ENCODE measurements at places on chromosomes 12 and 14.

DNA sequence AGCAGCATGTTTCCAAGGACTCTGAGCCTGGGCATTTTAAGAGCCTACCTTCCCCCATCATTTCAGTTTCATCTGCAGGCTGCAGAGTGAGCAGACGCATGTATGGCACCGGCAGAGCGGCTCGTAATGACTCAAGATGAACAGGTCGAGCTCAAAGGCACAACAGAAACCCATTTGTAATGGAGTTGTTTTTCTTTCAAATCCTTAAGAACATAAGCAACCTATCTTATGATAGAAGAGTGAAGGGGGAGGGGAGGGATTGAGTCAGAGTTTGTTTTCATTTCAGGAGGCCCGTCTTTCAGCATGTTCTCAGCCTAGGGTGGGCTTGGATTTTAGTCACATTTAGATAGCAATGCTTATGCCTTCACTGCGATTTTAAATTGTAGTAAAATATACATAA lies 54.9 kb upstream of the CISTR start:
- no peak for DNase-seq

DNA sequence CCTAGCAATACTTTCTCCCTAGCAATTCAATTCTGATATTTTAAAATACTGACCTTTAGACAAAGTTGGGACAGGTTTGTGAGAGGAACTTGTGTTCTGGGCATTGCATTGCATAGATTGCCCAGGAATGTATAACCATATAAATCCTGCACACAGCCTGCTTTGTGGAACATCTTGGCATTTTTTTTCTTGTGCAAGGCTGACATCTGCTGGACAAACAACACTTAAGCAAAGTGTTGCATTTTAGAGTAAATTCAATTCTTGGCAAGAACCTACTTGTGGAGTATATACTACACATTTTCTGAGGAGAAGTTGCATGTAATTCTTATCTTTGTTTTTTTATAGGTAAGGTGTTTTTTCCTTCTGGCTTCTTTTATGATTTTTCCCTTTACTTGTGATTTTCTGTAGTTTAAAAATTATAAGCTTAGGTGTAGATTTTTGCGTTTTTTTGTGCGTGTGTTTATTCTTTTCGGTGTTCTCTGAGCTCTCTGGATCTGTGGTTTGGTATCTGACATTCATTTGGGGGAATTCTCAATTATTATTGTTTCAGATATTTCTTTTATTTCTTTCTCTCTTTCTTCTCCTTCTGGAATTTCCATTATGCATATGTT lies 26.4 kb downstream of the TESPA1 start:
- DNase-seq = no peak

DNA sequence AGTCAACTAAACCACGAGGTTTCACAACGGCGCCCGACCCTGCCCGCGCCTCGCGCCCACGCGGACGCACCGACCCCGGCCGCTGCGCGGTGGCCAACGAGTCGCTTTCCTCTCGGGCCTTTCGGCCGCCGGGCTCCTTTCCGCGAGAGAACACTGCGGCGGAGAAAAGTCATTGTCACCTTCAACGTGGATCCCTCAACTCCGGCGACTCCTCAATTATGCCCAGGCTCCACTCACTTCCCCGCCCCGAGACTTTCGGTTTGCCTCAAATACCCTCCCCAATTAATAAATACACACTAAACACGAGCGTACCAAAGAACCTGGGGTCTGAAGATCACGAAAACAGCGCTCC lies 450 bp downstream of the SINHCAF start:
- peak; percentile 4 for DNase-seq

- DNase-seq = no peak
Observed at GRCh38 chr12:106126441-106127337, 12.1 kb downstream of the NUAK1 start.

DNA sequence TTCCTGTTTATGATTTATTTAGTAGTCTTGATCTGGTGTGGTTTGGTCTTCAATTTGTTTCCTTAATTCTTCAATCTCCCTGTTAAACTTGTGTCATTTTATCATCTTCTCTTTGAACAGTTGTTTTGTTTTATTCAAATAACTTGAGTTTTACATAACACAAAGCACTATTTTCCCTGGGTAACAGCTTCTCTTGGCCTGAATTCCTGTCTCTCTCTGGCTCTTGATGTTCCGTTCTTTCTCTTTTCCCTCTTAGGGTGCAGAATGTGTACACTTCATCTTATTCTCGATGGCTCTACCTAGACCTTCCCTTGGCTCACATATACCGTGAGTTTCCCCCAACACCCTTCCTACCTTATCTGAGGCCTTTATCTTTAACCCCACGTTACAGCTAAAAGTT lies 36.8 kb upstream of the VPS33A start:
- no peak for DNase-seq

GRCh38 chr12:26317942-26318575 lies 122.7 kb downstream of the SSPN start:
- no peak for DNase-seq

- no peak for DNase-seq
Observed at GRCh38 chr14:71358209-71358931, 451.1 kb downstream of the PCNX1 start.

DNA sequence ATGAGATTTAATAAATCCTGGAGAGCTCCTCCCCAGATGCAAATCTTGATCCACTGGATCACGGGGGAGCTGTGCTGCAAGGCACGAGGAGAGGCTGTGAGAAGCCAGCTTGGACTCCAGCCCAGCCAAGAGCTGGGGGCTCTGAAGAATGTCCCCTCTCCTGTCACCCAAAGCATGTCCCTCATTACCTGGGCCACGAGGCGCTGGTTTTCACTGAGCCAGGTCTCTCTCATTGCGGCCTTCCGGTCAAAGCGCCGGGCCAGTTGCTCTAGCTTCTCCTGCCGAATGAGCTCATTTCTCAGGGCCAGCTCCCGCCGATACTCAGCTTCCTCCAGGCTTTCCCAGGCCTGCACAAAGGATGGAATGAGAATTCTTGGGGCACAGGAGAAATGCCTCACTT lies 83.3 kb downstream of the SPTB start:
- no peak for DNase-seq

- DNase-seq = no peak
Observed at GRCh38 chr12:85188619-85189018, 91.4 kb upstream of the ALX1 start.

- no peak for DNase-seq
Observed at GRCh38 chr12:53613821-53614220, 12.4 kb downstream of the ATF7 start.

GRCh38 chr12:68364893-68365725 lies 32.9 kb upstream of the MDM1 start:
- peak; percentile 89 for DNase-seq

DNA sequence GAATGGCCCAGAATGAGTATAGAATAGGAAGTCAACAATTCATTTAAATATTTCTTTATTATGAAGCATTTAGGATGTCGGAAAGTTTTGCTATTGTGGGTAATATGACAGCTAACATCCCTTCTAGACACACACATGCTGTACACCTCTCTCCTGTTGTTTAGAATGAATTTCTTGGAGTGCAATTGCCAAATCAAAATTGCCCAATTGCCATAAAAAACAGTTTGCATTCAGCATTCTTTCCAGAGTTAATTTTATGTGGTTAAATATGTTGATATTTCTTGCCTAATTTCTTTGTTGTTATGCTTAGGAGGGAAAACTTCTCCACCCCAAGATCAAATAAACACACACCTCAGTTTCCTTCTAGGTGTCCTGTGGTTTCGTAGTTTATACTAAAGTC lies 16.9 kb upstream of the SMCO2 start:
- DNase-seq = no peak

DNA sequence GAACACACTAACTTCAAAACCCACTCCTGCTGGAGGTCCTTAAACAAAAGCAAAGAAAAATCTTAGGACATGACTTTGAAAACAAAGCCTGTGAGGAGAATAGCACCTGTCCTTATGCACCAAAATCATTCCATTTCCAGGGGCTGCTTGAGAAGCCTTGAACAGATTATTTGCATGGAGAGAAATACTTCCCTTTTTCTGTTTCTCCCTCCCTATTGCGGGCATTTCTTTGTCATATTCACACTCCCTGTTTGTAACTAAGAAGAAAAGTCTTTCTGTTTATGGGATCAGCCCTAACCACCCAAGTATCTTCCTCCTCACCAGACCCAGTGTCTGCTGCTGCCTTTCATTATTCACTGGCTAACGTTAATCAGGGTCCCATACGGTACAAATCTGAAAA lies 218.8 kb downstream of the DPF3 start:
- no peak for DNase-seq

DNA sequence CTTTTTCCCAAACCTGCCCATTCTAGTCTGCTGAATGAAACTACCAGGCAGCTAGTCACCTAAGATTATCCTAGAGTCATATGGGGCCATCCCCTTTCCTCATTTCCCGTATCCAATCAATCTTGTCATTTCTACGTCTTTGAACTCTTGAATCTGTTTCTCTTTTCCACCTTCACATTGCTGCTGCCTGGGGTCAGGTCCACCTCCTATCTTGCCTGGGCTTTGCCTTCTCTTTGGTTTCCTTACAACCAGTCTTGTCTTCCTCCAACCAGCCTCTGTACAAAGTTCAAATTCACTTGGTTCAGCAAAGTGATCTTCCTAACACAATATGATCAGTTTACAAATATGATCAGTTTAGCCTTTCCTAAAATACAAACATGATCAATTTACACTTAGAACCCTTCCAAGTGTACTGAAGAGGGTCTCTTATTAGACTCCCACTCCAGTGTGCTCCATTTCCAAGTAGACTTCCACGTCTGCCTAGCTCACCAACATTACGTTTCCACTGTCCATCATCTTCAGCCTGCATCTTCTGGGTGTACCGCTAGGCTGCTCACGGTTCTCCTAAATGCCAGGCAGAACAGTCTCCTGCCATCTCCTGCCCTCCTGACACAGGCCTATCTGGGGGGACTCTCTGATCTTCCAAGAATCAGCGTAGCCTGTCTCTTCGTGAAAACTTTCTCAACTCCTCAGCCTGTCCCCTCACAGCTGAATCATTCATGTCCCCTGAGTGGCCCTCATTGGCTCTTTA lies 4.1 kb upstream of the ACVR1B start:
- no peak for DNase-seq

GRCh38 chr12:3988519-3989217 lies 115.5 kb upstream of the PARP11 start:
- DNase-seq = no peak

GRCh38 chr14:105150026-105150367 lies 18.6 kb downstream of the JAG2 start:
- DNase-seq = no peak

DNA sequence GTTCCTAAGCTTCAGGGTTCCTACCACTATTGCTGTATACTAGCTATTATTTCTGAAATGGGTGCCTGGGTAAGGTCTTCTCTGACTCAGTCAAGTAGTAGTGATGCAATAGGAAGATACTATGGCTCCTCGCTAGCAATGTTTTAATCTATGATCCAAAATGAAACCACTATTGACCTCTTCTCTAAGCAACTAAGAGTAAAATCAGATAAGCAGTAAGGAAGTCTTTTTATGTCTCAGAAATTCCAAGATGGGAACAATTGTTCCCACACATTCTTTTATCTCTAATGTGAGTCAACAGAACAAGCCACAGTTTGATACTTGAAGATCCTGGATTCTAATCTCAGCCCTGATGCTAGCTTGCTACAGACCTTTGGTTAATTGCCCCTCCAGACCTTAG lies 45.1 kb downstream of the AREL1 start:
- no peak for DNase-seq

DNA sequence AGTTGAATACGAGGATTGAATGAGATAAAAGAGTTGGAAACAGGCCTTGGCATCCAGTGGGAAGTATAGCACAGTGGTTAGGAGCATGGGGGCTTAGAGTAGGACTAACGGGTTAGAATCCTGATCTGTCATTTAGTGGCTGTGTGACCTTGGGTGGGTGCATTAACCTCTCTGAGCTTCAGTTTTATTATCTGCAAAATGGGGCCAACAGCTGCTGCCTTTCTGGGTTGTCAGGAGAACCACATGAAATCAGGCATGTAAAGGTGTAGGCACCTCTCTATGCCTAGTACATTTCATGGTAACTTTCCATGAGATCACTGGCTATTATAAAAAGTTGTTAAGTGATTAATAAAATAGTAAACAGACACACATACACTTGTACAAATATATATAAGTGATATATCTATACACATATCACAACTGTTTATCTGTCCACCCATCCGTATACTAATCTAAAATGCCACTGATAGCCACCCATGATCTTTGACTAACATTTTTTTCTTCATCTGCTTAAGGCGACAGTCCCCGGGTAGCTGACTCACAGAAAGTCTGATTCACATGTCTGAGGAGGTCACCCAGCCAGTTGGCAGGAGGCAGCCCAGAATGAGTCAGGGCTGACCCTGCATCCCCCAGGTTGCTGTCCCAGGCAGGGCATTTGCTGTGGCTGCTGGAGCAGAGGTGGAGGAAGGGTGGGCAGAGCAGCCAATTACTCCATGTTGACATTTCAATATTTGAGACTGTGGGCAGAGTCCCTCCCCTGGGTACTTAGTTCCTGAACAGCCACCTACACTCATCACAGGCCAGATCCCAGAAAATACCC lies 125.6 kb upstream of the NOS1 start:
- DNase-seq = peak; percentile 5

GRCh38 chr14:100256339-100256895 lies 17.5 kb downstream of the YY1 start:
- no peak for DNase-seq

GRCh38 chr14:81260732-81261131 lies 40.0 kb upstream of the GTF2A1 start:
- no peak for DNase-seq

GRCh38 chr14:105168979-105169507 lies 467 bp upstream of the JAG2 start:
- DNase-seq = no peak

DNA sequence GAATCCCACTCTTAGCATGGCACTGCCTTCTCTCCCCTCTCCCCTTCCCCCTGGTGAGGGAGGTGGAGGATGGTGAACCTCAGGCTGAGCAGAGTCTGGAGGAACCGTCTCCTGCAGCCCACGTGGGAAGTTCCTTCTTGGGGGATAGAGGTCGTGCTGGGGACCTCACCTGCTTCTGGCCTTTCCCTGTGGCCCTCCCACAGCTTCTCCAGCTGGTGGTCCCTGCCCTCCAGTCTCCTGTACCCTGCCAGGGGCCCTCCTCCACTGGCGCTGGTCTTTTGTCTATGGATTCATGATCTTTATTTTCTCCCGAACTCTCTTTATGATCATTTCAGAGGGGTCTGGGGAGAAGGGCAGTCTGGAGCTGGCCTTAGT lies 9.0 kb upstream of the MTA1 start:
- no peak for DNase-seq

DNA sequence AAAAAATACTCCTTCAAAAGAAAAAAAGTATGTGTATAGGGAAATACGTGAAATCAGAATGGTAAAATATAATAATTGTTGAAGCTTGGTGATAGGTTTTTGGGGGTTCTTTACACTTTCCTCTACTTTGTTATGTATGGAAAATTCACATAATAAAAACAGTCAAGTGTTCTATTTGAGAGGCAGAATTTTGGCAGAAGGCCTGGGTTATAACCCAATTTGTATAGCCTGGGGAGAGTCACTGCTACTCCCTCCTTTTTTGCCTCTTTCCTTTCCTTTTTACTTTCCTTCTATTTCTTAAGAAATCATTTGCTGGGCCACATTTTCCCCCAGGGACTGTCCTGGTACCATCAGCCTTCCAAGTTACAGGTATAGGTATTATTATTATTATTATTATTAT lies 105.7 kb downstream of the CRADD start:
- DNase-seq = no peak

GRCh38 chr14:64973026-64973442 lies 898 bp upstream of the RAB15 start:
- DNase-seq = no peak
